NAMALWA (cell line): ENCODE measurements at places on chromosomes 7 and 10.
A peak's percentile ranks its signal among the peaks of the same experiment; 100 is the strongest.

DNA sequence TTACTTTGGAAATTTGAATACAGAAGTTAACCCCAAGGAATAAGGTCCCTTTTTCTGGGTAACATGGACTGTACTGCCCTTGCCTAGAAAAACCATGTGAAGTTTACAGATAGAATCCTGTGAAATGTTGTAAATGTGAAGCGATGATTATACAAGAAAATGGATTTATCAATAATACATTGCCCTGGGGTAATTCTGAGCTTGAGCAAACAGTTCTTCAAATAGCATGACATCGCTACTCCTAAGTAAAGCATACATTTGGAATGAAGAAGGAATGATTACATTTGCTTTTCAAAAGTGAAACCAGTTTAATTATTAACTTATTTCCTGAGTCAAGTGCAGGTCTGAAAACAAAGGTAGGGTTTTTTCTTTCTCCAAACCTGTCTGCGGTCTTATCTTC, 43.3 kb upstream of the FZD8 start:
- DNase-seq = no peak

- DNase-seq = no peak
Measured at GRCh38 chr10:42594246-42594650, 44.1 kb downstream of the ZNF33B start.

DNA sequence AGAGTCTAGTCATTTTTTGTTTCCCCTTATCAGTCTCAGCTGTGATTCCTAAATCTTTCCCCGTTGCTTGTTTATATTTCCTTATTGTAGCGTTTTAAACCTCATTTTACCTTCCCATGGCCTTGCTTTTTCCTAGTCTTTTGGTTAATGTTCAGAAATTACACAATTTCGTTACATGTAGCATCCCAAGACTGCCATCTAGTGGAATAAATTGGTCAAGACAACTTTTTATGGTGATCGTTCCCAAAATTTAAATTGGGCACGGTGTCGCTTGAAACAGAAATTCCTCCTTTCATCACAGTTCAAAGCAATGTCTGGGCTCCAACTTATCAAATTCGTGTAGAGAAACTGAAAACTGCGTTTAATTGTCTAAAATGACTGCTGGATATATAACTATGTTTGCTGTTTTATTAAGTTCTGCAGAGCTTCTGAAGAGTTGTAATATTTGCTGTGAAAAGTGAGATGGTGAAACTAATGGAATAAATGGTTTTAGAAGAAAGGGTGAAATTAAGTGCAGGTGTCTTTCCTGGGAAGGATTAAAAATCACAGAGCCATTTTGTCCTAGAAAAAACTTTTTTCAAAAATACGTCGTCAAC, 370.2 kb downstream of the PHF14 start:
- peak; percentile 88 for DNase-seq

GRCh38 chr7:138880881-138881578, 83.0 kb upstream of the ATP6V0A4 start:
- DNase-seq = no peak
